ENCODE measurements at places on chromosomes 12 and 14.

DNA sequence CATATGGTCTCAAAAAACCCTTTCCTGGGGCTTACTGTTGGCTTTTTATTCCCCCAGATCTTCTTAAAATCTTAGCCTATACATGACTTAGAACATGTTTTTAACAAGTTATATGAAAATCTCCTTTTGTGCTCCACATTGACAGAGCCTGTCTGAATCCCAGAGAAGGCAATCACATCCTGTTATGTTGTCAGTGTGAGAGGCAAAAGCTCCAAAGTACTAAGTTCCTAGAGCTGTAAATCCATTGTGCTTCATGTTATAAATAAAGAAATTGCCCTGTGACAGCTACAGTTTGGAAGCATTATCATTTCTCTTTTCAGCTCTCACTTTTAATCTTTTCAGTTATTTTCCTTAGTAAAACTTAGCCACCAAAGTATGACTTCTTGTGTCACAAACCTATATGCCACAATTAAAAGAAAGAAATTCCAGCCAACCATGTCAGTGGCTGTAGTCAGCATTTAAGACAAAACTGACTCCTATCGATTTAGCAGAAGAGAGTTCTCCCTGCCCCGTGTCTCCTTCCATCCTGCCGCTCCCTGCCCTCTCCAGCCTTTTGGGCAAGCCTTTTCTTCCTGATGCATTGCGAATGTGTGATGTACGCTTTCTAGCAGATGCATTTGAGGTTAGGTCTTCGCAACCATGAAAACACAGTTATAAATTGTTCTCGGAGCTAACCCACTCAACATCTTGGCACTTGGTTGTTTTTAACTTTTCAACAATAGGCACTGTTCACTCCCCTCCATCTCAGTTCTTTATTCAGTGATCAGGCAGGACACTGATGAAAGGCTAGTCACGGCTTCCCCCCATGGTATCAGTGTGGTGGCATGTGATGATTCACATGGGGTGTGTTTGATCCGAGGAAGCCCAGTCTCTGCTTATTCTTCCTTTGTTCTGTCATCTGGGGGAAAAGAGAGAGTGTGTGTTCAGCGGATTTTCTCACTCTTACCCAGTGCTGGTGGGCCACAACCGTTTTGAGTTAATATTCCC, 143.5 kb downstream of the SSPN start:
- DNase-seq, result peak; percentile 80

GRCh38 chr14:102085948-102086708, 716 bp downstream of the HSP90AA1 start:
- no peak for DNase-seq

DNA sequence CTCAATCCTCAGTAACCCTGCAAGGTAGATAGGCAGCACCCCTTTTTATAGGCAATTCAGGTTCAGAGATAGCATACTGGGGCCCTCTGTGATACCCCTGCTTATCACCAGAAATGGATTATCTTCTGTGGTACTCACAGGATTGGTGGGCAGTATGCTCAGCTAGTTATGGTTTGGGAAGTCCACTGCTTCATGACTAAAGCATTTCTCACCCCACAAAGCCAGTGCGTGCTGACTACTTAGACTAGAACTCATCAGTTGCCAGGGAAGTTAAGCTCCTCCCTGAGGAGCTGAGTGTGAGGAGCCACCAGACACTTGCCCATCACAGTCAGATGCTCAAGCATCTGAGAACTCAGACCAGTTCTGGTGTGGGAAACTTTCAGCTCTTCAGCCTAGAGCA, 76.3 kb downstream of the SCAF11 start:
- peak; percentile 81 for DNase-seq

GRCh38 chr12:122852336-122853275, 17.3 kb downstream of the HIP1R start:
- no peak for DNase-seq

GRCh38 chr12:26031827-26032226, 73.3 kb downstream of the RASSF8 start:
- no peak for DNase-seq

GRCh38 chr14:97253756-97254155, 456.6 kb downstream of the VRK1 start:
- no peak for DNase-seq

- peak; percentile 65 for DNase-seq
Measured at GRCh38 chr14:38255673-38256532, at the start of gene CLEC14A. Gene CLEC14A, minus strand, starts transcription at chr14:38256093. Its CDS starts 71 bp downstream, at chr14:38256022.

DNA sequence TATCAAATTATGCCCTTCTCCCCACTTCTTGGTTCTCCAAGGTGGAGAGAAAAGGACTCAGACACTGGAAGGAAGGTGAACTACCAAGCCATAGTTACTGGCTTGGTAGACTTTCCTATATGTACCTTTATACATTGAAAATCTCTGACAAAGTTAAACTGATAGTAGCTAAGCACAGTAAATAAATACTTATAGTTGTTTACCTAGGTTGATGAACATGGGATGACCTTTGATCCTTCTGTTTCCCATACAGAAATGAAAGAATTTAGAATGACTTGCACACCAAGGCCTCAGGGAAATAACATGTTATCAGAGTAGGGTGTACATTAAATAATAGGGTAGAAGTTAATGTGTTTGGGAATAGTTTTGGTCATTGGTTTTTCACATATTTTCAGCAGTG, 6.7 kb downstream of the ARHGAP5 start:
- DNase-seq, result no peak

DNA sequence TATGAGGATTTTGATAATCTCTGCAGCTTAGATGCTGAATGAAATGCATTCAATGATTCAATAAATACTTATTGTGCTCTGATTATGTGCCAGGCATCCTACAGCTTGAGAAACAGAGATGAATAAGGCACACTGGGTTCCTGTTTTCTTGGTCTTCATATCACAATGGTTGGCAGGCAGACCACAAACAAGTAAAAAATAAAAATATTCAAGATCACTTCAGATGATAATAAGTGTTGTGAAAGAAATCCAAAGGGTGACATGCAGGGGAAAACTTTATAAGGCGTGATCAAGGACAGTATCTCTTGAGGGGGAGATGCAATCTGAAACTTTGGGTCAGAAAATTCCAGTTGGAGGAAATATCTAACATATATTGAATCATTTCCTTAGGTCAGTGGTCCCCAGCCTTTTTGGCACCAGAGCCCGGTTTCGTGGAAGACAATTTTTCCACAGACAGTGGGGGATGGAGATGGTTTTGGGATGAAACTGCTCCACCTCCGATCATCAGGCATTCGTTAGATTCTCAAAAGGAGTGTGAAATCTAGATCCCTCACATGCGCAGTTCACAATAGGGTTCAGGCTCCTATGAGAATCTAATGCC, 73.7 kb upstream of the RAP1B start:
- DNase-seq, result no peak

- peak; percentile 88 for DNase-seq
Measured at GRCh38 chr12:118850244-118850825, 131.0 kb upstream of the SRRM4 start.

DNA sequence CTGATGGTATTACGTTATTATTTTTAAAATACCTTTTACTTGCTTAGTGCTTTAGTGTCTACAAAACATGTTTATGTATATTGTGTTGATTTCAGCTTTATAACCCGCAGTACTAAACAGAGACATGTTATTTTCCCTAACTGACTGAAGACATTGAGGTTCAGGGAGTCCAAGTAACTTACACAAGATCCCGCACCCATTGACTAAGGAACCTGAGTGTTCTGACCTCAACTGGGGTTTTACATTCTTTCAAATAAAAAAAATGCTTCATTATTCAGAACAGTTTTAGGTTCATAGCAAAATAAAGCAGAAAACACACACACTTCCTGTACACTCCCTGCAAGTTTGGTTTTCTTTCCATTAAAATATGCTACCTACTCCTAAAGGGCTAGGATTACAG, 60.4 kb upstream of the METAP2 start:
- no peak for DNase-seq

DNA sequence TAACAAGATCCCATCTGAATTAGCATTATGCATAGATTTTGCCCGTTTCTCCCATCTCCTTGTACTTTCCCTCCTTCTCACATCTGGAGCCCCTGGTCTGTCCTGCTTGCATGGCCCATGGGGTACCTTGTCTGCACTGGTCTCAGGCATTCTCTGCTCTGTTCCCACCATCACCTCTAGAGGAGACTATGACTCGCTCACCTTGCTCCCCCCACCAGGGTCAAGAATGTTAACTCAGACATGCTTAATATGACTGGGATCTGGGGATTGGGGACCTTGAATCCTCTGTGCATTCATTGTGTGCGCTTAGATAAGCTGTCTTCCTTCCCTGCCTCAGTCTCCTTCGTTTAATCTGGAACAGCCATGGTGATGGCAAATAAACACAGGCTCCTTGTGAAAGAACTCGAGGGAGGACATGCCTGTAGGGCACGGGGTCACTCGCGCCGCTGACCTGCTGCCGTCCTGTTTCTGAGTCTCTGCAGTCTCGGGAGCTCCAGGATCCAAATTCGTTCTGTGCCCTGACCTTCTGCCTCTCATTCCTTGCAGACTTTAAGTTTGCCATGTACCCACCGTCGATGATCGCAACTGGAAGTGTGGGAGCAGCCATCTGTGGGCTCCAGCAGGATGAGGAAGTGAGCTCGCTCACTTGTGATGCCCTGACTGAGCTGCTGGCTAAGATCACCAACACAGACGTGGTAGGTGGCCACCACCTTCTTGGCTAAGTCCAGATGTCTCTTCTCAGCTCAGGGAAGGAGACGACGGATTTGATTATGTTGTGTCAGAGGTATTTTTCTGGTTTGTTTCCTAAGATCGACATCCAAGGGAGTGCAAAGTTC, 15.0 kb downstream of the CCND2 start:
- peak; percentile 58 for DNase-seq

GRCh38 chr12:56213878-56214277, 7.8 kb downstream of the RNF41 start:
- no peak for DNase-seq

DNA sequence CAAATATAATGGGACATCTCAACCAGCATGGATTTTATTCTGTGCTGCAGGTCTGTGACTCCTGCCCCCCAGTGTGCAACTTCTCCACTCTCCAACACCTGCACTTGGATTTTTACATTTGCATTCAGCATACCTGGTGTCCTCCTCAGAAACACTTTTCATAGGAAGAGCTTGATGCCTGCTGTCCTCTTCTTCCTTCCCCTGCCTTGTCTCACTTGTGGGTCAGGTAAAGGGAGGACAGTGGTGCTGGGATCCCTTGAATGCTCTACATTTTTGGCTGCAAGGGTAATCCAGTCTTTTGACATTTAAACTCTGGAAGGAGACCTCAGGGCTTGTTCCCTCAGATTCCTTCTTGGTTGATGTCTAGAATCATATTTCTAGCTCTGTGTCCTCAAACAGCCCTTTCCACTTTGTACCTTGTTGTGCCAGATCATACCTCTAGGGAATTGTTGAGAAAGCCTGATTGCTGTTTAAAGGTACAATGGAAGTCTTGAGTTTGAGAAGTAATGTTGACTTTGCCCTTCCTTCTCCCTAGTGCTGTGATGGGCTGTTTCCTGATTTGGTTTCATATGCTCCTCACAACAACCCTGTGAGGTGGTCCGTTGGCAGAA, 12.6 kb downstream of the UBE3B start:
- DNase-seq, result no peak

DNA sequence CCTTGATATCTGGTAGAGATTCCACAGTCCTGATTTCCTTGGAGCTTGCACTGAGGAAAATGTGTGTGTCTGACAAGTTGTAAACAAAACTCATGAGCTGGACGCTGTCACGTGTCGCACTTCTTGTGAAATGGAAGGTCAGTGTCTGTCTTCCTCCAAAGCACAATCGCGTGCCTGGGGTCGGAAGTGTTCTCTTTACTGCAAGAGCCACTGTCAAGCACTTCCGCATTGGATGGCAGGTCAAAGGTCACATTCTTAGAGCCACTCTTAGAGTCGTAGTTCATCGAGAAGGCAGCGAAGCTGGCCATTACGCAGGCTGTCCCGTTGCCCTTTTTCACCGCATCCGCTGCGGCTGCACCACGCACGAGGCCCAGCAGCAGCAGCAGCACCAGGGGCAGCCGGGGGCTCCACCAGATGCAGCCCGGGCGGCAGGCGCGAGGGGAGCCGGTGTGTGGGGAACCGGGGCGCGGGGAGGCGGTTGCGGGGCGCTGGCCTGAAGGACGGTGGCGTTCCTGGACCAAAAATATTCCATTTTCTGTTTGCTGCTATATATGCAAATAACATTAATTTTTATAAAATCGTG, 45.0 kb downstream of the LRTM2 start:
- DNase-seq, result peak; percentile 51

DNA sequence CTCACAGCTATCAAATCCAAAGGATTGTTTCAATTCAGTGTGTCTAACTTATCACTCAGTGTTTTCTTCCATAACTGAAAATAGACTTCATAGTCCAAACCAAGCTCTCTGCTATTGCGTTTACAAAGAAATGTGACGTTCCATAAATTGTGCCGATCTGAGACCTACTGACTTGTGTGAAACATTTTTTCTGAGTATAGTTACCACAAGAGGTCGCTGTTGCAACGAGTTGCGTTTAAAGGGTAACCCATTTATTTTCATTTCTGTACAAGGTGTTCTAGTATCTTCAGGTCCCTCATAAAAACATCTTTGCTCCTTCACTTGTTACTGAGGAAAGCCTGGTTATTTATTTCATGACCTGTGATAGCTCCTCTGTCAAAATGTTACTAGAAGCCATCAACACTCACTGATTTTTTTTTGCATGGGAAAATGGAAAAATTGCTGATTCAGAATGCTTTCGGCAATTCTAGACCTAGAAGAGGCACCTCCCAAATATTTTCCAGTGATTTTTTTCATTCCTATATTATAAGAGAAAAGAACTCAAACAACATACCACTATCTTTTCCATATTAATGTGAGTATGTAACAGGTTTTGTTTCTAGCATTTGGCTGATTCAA, 60.9 kb upstream of the OR4E1 start:
- DNase-seq, result no peak

GRCh38 chr12:114852976-114853529, 169.1 kb upstream of the TBX3 start:
- no peak for DNase-seq

DNA sequence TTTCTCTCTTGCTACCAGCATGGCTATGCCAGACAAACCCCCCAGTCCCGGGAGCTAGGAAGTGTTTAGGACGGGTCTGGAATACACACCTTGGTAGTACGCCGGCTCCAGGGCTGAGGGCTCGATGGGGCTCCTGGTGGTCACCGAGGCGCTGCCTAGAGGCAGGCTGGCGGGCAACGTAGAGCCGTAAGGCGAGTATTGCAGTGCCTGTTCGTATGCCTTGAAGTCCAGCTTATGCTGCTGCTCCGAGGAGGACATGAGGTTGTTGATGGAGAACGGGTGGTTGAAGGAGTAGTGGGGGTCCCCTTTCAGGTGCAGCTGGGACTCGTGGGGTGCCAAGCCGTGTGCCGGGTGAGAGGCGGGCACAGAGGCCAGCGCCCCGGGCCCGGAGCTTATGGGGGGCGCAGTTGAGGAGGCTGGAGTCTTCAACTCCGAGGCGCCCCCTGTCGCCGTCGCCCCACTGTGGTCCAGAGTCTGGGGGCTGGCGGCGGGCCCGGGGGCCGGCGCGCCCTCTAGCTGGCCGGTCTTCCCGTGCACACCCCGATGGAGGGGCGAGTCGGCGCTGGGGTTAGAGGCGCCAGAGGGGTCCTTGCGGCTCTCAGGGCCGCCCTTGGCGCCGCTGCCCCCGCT, 3.6 kb downstream of the FOXA1 start:
- DNase-seq, result peak; percentile 75

Measured in islet precursor cell (in vitro differentiated cells).